ENCODE measurements at places on chromosomes 12 and 14.

DNA sequence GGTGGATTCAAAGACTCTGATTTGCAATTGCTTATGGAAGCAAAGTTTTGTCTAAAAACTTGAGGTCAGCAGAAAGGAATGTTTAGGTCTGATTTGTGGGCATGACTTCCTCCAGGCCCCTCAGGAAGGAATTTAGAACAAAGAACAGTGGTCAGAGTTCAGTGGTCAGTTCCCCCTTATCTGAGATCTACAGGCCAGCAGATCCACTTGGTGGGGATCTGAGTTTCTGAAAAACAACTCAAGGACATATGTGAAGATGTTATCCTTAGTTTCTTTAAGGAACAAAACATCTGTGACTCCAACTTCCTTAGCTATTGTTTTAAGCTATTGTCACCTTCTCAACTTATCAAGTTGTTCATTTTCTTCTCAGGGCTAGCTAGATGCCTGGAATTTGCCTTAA lies 28.0 kb upstream of the NAA30 start:
- no peak for DNase-seq

GRCh38 chr12:29738365-29738764 lies 45.4 kb downstream of the TMTC1 start:
- no peak for DNase-seq

DNA sequence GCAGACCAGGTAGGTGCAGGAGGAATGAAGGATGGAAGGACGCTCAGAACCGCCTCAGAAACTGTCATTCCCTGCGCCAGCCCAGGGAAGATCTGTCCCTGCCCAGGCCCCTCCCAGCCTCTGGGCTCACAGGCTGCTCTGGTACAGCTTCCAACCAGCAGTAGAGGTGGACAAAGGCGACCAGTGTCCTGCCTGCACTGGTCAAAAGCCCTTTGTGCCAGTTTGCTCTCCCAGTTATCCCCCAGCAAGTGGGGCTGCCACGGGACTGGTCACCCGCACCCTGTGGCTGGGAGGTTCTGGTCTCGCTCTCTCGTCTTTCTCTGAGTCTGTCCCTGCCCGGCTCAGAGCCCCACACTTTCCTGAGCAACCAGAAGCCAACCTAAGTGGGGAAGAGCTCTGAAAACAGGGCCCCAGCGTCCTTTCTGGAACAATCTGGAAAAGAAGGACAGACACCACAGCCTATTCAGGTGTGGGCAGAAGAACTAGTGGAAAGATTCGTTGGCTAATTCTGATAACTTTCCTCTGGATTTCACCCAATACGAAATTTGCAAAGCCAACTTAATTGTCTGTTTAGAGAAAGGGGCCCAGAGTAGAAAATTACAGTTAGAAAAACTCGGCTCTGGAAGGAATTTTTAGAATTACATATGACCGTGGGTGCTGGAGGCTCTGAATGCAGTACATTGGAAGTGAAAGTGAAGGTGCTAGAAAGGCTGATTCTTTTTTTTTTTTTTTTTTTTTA lies 21.7 kb downstream of the SNRNP35 start:
- no peak for DNase-seq

DNA sequence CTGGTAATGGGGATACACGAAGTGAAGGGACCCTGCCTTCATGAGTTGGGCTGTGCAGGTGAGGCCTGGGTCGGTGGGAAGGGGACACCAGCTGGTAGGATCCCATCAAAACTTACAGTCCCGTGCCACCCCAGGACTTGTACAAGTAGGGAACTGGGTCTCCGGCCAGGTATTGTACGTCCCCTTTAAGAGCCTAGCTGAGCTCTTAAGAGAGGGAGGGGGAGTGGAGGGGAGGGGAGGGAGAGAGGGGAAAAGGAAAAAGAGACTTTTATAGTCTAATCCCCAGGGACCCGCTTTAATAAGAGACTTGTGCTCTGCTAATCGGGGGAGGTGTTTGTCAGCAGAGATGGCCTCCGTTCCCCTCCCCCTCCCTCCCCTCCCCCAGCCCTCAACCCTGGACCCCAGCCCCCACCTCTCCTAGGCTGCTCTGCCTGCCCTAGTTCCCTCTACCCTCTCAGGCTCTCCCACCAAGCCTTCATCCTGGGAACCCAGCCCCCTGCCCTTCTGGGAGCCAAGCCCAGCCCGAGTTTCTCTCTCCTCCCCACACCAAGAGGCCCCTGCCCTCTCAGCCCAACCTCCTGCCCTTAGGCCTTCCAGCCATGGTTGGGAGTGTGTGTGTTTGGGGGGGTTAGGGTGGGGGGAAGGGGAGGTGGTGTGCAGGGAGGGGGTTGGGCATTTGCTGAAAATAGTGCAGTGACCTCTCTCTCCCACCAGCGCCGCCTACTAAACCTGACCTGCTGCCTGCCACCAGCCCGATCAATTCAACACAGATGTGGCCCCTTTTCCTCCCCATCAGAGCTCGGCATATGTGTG lies 2.6 kb downstream of the GDF11 start:
- DNase-seq = no peak

GRCh38 chr12:127450826-127451225 lies 816.1 kb upstream of the TMEM132C start:
- no peak for DNase-seq

- no peak for DNase-seq
These were observed 7.8 kb downstream of the ARHGEF25 start for GRCh38 chr12:57618966-57619433.

DNA sequence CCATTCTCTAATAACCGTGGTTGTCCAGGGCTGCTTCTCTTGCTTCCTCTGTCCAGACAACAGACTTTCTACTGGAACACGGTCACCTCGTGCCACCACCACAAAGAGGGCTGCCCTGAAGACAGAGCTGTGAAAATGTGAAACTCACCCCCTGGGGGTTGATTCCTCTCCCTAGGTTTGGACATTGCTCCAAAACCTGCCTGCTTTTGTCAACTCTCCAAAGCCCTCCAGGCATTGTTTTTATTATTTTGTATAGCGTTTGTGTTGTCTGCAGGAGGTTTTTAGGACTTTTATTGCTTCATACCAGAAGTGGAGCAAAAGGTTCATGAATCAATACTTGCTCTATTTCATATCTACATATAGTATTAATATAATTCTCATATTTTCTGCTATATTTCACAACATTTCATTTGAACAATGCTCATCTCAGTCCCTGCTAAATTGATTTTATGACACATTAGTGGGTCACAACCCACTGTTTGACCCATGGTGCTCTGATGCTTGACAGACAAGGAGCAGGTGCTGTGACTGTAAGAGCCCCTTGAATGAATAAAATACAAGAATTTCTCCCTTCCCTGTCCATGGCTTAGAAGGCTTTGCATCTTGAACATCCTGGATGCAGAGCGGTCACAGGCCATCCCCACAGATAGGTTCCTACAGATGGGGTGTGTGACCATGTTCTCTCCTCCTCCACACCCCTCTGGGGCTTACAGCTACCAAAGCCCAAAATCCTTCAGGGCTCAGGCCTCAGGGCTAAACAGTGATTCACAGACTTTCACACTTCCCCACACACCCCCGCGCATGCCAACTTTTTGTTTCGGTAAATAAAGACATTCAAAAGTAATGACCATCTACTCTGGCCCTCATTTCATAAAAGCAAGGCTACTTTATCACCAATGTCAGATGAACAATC lies 20.6 kb upstream of the EML1 start:
- DNase-seq = no peak

GRCh38 chr12:21828136-21828775 lies 53.8 kb upstream of the KCNJ8 start:
- no peak for DNase-seq

DNA sequence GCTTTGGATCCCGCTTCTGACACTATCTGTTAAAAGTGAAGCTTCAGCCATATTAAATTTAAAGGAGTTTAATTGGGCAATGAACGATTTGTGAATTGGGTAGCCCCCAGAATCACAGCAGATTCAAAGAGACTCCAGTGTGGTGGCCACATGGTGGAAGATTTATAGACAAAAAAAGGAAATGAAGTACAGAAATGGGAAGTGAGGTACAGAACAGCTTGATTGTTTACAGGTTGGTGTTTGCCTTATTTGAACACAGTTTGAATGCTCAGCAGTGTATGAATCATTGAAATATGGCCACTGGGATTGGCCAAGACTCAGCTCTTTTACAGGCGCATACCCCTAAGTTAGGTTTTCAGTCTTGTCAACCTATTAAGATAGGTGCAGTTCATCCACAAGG lies 21.9 kb downstream of the CCDC91 start:
- no peak for DNase-seq

DNA sequence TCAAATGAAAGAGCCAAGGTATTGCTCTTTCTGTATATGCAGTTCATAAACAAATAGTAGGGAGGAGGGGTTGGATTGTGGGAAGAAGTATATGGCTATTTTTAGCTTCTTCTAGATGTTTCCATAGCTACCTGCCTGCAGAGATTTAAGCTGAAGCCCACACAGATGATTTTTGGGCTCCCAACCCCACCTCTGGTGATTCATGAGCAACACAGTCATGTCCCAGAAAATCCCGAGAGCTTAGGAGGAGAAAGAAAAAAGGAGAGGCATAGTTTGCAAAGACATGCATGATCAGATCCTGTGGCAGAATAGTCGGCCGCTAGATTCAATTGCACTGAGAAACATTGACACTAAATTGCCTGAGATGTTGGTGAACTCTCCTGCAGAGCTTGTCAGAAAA lies 13.8 kb downstream of the TESPA1 start:
- no peak for DNase-seq

- no peak for DNase-seq
These were observed 8.6 kb downstream of the IFI27L2 start for GRCh38 chr14:94120667-94121340.

GRCh38 chr14:51020024-51020710 lies 74.7 kb downstream of the TRIM9 start:
- DNase-seq = no peak

DNA sequence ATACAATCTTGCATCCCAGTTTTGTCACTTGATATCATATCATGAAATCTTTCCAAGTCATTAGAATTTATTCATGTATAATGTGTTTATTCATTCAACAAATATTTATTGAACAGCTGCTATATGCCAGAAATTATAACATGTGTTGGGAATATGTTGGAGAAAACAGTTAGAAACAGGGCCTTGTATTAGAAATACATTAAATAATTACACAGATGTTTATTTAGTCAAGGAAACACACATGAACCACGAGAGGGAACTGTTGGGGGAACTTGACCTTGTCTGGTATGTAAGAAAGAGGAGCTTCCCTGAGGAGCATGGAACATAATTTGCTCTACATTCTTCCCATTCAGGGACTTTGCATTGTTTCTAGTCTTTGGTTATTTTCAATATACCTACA lies 191.7 kb upstream of the FRMD6 start:
- no peak for DNase-seq

- DNase-seq = peak; percentile 0
These were observed 281.6 kb upstream of the NPAS3 start for GRCh38 chr14:32657081-32657480.

- no peak for DNase-seq
These were observed 68.2 kb upstream of the E2F7 start for GRCh38 chr12:77133566-77133965.

DNA sequence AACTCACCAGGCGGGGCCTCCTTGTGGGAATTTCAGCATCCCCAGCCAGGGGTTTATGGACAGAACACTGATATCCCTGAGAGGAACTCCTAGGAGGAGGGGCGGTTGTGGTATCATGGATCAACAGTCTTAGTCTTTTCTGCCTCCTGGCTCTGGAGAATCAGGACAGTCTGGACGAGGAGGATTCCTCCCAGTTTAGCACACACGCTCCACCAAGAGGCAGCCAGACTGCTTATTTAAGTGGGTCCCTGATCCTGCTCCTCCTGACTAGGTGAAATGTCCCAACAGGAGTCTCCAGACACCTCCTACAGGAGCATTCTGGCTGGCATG lies 10.4 kb upstream of the ZNF705A start:
- DNase-seq = no peak

DNA sequence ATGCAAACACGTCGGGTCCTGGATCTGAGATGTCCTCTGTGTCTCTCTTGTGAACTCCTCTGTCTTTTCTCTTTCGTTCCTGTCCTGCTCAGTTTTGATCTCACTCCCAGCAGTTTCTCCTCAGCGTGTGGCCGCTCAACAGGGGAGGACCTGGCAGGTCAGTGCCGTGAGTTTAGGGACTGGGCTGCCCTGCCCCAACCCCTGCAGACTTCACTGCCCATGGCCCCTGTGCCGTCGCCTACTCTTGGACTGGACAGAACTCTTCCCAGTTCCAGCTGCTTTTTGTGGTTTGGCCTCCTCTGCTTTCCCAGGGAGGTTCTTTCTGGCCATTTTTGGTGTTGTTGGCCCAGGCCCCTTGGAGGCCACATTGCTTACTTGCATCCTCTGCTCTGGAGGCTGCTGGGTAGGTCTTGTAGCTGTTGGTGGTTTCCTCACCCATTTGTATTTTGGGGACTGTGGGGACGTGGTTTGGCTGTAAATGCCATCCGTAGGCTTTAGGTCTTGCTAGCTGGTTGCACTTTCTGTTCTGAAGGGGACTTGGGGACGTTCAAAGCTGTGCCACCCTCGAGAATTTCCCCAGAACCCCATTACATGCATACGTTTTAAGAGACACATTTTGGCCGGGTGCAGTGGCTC lies 20.0 kb upstream of the DNAH10 start:
- no peak for DNase-seq

- no peak for DNase-seq
These were observed 121.9 kb downstream of the RFLNA start for GRCh38 chr12:124416516-124417395.

GRCh38 chr12:121838126-121838525 lies 20.5 kb downstream of the HPD start:
- DNase-seq = no peak

DNA sequence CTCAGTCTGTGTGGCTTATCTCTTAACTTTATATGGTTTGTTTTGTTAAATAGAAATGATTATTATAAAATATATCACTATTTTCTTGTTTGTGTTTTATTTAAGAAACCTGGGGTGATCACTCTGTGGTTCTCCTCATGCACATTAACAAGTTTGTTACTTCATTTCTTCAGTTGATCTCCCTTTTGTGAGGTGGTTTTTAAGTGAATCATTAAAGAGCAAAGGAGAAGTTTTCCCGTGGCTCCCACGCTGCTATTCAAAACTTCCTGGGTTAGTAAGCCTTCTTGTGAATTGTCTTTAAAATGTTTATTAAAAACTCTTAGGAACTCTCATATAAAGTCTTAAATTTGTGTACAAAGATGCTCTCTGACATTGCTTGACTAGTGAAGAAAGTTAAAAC lies 11.8 kb downstream of the ADIPOR2 start:
- no peak for DNase-seq

DNA sequence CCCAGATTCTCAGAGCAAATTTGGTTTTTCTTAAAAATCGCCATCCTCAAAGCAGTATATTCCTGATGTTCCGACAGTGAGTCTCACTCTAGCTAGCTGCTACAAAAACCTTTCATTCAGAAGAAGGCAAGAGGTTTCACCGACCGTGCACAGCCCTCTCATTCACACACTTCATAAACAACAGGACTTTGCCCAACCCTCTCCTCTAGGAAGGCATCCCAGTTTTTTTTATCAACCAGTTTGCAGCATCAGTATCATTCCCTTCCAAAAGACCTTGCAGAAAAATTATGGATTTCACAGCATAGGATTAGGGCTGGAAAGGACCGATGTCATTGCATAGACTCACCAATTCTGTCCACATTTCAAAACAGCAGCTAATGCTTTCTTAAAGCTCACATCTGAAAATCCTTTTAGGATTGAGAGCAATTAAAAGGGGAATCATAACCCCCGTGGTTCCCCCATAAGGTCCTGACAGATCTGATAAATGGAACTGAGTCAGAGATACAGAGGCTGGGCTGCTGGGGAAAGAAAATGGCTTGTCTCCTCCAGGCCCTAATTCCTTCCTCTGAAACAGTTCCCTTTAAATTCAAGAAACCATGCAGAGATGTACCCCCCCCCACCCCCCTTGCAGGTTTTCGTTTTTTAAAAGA lies 597 bp downstream of the SVOP start:
- no peak for DNase-seq

- DNase-seq = no peak
These were observed 160.6 kb downstream of the MYRFL start for GRCh38 chr12:69985656-69986055.
